ENCODE measurements at places on chromosomes 1 and 21.

DNA sequence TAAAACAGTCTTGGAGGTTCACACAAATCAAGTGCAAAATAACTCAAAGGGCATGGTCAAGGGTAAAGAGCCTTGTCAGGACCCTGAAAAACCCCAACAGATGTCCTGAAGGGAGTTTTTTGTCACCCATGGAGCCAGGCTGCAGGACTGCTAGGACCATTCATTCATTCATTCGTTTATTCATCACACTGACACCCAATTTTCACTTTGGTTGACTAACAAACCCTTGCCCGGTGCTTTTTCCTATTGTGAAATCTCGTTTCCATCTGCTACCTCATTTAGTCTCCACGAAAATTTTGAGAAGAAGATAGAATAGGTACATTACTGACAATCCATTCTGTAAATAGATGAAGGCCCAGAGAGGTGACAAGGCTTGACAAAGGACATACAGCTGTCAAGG is 216.0 kb downstream of the HIVEP3 start:
- DNase-seq, result no peak

GRCh38 chr21:46005481-46005881 is 23.9 kb downstream of the COL6A1 start:
- no peak for DNase-seq

GRCh38 chr1:92037400-92037799 is 7.6 kb downstream of the EPHX4 start:
- DNase-seq, result no peak

DNA sequence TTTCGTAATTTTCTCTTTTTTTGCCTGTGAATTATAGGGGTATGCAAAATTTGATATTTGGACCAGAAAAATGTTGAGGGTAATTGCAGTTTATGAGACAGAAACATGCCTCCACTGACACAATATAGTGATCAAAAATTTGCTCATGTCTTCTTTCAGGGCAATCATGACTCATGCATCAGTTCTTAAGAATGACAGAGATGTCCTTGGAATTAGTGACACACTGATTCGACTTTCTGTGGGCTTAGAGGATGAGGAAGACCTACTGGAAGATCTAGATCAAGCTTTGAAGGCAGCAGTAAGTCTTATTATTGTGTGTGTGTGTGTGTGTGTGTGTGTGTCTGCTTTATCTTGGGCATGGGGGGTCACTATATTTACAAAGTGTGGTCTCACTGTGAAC is 27.5 kb downstream of the CTH start:
- DNase-seq, result no peak

DNA sequence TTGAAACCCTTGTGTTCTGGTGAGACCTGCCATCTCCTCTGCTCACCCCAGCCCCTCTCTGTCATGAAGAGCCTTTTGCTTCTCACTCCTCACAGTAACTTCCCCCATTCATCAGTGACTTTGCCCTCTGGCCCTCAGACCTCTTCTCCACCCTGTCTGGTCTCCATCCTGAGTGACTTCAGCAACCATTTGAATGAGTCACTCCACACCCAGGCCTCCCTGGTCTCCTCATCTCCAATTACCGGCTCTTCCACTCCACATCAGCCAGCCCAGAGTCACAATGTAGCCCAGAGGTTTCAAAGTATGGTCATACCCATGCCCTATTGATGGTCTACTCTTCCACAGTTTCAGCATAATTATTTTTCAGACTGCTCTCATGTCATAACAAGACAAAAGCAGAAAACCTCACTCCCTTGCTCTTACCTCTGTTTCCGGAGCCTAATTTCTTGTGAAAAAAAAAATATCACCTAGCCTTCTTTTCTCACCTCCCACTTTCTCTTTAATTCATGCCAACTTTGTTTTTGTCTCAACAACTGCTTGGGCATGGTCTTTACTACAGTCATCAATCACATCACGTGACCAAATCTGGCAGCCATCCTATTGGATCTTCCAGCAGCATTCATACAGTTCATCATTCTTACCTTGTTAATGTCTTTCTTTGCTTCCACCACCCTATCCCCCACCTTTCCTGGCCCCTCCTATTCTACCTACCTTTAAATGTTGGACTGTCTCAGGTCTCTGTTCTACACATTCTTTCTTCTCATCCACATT is 35.6 kb upstream of the NEK7 start:
- no peak for DNase-seq

DNA sequence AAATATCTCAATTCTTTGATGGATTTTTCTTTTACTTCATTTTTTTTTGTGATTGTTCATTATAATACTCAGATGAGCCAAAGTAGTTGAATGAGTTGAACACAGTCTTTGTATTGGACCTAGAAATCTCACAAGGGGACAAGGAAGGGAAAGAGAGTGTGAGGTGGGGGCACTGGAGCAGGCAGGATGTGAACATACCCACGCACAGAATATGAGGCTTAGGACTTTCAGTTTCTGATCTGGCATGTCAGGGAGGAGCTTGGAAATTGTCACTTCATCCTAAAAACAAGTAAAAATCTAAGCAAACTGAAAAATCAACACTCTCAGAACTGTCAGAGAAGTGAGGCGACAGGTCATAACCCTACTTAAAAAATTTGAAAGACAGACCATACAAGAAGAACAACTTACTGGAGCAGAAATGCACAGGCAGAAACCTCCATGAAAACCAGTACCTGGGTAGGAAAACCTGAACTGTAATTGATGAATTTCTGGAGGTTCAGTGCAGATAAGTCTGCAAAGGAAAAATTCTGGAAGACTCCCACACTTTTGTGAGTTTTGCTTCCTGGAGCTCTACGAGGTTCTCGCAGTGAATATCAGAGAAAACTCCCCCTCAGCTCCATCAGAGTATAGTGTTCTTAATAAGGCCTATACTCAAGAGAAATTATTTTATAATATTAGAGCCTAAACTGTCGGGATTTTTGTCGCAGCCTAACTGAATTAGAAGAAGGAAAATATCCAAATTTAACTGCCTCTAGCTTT is 3.6 kb upstream of the PTGS2 start:
- DNase-seq, result no peak

GRCh38 chr1:55988963-55989452 is 590.4 kb downstream of the PLPP3 start:
- DNase-seq, result no peak

DNA sequence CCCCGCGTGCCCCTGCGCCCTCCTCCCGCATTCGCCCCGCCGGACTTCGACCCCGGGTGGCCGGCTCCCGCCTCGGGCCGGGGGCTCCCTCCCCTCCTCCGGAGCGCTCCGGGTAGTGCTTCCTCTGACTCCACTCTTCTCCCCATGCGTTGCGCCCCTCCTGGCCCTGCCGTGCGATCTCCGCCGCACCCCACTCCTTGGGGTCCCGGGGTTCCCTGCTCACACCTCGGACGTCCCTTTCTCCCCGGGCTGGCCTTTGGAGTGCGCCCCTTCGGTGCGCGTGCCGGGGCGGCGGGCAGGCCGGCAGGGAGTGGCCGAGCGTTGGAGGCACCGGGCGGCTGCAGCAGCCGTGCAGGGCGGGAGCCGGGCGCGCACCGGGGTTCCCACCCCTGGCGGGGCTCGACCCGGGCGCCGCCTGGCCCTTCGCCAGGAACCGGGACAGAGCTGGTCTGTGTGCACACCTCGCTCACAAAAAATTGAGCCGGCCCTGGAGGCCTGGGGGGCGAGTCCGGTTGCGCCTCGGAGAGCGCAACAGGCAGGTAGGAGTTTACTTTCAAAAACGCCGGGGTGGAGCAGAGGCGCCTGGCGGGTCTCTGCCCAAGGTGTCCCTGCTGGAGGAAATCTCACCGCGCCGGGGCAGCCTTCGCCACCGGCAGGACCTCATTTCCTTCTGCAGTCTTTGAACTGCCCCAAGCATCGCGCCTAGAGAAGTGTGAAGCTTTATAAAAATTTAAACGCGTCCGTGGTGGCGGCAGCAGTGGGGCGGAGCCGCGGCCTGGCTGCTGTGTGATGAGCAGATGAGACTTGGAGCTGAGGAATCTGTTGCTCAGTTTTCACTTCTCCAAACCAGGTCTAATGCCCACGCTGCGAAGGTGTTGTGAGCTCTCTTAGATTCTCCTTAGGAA is 650 bp downstream of the VANGL1 start:
- DNase-seq, result no peak

DNA sequence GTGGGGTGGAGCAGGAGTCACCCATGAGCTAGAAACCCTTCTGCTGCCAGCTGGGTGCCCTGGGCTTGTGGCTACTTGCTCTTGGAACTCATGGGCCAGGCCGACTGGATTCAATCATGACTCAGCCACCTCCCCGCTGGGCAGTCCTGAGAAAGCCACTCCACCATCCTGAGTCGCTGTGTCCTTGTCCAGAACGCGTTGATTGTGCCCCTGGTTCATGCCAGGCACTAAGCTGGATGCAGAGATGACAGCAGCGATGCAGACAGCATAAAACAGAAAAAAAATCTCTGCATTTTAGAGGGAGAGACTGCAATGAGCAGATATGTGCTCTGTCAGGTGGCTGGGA is 10.6 kb downstream of the PADI1 start:
- no peak for DNase-seq

GRCh38 chr1:162901243-162901642 is 40.3 kb upstream of the CCDC190 start:
- no peak for DNase-seq

DNA sequence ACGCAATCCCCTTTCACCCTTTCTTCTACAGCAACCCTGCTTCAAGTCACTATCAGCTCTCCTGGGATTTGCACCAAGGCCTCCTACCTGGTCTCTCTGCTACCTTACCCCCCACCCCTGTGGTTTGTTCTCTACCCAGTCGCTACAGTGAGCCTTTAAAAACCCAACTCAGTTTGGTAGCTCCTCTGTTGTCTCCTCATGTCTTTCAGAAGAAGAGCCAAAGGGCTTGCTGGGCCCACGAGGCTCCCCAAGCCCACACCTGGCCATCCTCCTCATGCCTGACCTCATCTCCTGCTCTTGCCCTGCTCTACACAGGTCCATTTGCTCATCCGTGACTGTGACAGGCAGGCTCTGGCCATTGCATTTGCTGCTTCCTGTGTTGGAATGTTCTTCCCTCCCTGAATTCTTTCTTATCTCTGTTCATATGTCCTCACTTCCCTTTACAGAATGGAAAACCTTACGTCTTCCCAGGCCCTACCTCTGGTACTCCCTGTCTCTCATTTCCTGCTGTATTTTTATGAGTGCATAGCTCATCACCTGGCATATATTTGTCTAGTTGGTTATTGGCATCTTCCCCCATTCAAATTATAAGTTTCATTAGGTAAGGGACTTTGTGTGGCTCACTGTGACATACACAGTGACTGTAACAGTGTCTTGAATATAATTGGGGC is 3.3 kb downstream of the RGS16 start:
- no peak for DNase-seq

DNA sequence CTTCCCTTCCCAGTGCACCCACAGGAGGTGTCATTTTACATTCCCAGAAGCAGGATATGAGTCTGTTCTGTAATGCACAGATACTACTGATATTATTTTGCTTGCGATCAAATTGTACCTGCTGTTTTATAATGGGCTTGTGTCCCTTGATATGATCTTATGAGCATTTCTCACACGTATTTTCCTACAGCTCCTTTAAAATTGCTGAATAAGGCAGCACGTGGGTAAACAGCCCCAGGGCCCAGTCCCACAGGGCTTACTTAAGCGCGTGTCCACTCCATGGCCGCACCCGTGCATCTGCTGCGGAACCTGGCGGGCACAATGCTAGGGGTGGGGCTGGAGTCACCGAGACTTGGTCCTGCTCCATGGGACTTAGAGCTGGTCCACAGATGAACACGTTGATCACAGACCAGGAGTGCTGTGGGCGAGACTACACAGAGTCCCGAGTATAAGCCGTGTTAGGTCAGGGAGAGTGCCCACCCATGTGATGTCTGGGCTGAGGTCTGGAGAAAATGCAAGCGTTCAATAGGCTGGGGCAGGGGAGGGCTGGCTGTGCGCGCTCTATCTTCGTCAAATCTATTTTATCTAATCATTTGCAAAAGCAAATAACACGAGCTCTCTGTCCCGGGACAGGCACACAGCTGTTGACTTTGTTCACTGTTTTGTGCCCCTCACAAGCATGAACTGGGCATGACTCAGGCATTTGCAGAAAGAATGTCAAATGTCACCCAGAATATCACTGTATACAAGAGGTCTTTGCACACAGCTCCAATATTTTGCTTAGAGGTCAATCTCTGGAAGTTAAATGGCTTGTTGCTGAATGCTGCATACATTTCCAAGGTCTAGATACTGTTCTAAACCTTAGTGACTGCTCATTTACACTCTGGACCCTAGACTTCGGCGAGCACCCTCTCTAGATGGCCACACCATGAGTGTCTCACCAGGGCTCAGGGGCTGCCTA is 119.3 kb downstream of the CRYAA start:
- no peak for DNase-seq

- no peak for DNase-seq
Observed at GRCh38 chr1:87915771-87916170, 587.1 kb downstream of the LMO4 start.

DNA sequence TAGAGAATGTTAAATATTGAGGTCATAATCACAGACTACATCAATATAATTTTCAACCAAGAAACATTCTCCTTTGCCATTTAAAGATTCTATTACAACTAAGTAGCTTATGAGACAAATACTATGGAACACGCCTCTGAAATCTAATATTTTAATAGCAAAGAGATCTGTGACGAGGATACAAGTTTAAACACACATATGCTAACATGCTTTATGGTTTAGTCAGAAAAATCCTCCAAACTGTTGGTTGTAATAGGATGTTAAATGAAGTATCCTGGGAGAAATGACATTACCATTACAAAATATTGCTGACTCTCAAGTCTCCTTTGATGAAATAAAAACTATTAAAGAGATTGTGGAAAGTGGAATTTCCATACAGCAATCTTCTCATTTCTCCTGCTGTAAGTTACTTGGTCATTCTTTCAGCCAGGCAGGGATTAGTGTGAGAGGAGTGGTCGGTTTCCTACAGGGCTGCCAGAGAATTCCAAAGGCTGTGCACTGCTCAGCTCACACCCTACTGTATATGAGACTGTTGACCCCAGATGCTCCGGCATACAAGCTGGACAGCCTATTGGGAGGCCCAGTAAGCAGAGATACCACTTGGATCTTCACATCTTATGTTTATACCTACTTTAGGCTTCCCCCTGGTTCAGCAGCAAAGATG is 26.6 kb downstream of the SCYL3 start:
- DNase-seq, result no peak

GRCh38 chr1:223794136-223794880 is 51.4 kb downstream of the TP53BP2 start:
- DNase-seq, result no peak

DNA sequence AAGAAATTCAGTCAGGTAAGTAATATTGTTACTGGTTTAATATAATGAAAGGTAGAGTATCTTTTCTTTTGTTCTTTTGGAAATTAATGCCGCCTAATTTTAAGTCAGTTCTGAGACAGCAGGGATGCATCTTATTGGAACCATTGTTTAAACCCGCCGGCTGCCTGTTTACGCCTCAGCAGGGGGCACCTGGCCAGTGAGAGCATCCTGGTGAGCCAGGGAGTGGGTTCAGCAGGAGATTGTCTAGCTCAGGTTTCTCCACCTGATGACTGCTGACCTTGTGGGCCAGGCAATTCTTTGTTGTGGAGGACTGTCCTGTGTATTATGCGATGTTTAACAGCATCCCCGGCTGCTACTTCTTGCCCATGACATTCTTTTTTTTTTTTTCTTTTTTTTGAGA is 30.2 kb downstream of the CHAF1B start:
- DNase-seq, result no peak

Data from activated T-helper 1 cell treated with anti-CD3 and anti-CD28 coated beads, Interleukin-2, amount 50 U/mL, for 16 hours (primary cell).